ENCODE measurements at places on chromosomes 4 and X.

- no peak for DNase-seq
Measured at GRCh38 chrX:10239611-10240064, 82.9 kb downstream of the CLCN4 start.

DNA sequence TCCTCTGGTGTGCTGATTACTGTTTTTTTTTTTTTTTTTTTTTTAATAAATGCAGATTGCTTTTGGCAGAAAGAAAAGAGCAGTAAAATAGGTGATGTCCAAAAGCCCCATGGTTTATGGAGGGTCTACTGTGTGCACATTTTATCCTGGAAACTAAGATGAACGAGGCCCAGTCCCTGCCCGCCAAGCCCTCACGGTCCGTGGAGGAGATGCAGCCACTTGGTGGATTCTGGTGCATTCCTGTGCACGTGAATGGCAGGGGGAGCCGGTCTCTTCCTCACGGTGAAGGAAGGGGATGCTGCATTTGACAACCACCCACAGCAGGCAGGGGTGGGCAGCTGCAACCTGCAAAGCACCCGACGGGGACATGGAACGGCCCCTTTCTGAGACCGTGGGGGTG lies 100.2 kb upstream of the AFAP1 start:
- no peak for DNase-seq

- DNase-seq: no peak
Measured at GRCh38 chr4:9735515-9735914, 45.9 kb upstream of the DRD5 start.

GRCh38 chrX:7389576-7389975 lies 241.6 kb upstream of the PUDP start:
- DNase-seq: no peak

- no peak for DNase-seq
Measured at GRCh38 chr4:52576326-52576725, 82.8 kb downstream of the USP46 start.

- no peak for DNase-seq
Measured at GRCh38 chrX:70916754-70917153, 8.2 kb upstream of the TEX11 start.

DNA sequence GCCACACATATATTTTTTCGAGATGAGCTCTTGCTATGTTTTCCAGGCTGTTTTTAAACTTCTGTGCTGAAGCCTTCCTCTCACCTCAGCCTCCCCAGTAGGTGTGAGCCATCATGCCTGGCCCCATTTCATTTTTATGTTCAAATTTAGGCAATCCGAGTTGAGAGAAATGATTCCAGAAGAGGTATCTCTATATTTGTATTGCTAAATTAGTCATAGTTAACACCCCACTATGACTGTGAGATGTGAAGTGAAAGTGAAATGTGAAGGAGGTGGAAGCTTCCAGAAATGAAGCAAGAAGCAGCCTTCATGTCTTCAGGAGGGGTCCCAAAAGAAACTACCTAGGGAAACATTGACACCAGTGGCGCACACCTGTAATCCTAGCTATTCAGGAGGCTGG lies 17.7 kb downstream of the APELA start:
- no peak for DNase-seq

DNA sequence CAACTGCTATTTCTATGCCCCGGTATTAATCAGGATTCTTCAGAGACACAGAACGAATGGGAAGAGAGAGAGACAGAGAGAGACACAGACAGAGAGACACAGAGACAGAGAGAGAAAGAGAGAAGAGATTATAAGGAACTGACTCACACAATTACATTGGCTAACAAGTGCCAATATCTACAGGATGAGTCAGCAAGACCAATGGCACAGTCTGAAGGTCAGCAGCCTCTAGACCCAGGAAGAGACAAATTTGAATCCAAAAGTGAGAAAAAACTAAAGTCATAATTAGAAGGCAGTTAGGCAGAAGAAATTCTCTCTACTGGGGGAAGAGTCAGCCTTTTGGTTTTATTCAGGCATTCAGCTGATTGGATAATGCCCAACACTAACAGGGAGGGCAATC lies 187.3 kb downstream of the MAB21L2 start:
- DNase-seq: no peak

- DNase-seq: no peak
Measured at GRCh38 chr4:76485450-76485849, 50.4 kb downstream of the SHROOM3 start.

DNA sequence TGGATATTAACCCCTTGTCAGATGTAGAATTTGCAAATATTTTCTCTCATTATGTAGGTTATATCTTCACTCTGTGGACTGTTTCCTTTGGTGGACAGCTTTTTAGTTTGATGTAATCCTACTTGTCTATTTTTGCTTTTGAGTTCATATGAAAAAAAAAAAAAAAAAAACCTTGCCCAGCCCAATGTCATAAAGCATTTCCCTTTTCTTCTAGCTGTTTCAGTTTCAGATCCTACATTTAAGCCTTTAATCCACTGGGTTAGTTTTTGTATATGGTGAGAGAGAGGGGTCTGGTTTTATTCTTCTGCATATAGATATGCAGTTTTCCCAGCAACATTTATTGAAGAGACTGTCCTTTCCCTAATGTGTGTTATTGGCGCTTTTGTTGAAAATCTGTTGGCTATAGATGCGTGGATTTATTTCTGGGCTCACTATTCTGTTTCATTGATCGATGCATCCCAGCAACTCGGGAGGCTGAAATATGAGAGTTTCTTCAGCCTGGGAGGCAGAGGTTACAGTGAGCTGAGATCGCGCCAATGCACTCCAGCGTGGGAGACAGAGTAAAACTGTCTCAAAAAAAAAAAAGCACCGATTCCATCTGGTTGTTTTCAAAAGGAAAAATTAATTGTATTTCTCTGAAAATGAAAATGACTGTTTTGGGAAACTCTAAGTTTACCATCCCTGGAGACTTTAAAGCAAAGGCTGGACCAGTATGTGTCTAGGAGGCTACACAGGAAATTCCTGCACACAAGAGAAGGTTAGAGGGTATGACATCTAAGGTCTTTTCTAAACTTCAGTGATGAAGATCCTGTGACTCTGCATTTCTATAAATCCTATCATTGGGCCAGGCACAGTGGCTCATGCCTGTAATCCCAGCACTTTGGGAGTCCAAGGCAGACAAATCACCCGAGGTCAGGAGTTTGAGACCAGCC lies 35.6 kb downstream of the STEEP1 start:
- DNase-seq: no peak

DNA sequence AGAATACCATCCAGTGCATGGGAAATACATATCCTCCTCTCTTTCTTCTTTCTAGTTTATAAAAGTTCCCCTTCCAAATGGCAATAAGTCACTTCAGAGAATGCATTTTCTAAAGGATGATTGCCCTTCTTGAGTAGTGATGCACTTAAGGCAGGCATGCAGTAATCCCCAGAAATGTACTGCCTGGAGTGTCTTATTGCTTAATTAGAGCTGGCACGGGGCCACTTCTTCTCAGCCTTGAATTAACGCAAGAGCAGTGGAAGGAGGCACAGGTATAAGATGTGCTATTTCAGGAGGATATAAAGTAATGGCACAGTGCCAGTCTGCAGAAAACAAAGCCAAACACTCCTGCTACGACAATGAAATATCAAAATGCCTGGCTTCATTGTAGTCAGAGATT lies 371.4 kb upstream of the FAM241A start:
- DNase-seq: no peak

DNA sequence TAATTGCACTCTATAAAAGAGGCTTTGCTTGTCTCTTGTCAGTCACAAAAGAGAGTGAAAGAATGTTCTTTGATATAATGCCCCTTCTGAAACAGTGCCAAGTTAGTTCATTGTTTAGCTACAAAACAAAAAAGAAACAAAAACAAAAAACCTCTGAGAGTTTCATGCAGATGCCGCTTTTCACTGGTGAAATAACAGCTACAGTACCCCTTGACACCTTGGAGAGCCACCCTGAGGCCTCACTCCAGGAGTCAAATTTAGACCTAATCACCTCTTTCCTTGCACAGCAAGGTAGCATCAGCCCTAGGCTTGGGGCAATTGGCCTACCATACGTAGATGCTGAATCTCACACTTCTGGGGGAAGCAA lies 185.2 kb downstream of the UNC5C start:
- DNase-seq: no peak
